ENCODE measurements at places on chromosomes 5 and 9.

- peak; percentile 20 for DNase-seq
These were observed 60.6 kb downstream of the IPO11 start for GRCh38 chr5:62473209-62473608.

DNA sequence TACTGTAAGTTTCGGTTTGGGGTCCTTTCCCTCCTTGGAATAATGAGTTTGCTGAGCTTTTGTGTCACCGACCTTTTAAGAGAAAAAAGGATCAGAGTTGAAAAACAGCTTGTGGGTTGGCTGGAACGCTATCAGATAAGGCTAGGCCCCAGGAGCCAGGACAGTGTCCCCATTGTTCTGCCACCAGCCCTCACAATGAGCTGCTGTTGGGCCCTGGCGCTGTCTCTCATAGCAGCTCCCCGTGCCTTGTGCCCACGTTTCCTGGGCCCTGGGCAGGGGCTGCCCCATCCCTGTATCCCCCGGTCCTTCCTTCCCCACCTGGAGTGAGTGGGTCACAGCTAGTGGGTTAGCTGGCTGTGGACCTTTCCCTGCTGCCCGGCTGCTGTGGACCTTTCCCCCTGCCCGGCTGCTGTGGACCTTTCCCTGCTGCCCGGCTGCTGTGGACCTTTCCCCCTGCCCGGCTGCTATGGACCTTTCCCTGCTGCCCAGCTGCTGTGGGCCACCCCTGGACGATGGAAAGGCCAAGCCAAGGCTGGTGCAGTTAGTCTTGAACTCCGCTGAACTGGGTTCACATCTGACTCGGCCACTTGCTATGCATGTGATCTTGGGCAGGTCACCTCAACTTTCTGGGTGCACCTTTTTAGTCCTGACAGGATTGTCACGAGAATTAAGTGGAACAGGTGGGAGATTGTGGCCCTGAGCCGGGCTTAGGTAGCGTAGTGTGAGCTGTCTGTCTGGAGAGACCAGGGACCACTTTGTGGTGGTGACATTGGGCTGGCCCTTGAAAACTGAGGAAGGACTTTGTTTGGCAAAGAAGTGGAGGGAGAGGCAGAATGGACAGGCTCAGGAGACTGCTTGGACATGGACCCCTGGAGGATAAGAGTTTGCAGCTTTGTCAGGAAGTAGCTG is 99.5 kb downstream of the DAB2IP start:
- no peak for DNase-seq

DNA sequence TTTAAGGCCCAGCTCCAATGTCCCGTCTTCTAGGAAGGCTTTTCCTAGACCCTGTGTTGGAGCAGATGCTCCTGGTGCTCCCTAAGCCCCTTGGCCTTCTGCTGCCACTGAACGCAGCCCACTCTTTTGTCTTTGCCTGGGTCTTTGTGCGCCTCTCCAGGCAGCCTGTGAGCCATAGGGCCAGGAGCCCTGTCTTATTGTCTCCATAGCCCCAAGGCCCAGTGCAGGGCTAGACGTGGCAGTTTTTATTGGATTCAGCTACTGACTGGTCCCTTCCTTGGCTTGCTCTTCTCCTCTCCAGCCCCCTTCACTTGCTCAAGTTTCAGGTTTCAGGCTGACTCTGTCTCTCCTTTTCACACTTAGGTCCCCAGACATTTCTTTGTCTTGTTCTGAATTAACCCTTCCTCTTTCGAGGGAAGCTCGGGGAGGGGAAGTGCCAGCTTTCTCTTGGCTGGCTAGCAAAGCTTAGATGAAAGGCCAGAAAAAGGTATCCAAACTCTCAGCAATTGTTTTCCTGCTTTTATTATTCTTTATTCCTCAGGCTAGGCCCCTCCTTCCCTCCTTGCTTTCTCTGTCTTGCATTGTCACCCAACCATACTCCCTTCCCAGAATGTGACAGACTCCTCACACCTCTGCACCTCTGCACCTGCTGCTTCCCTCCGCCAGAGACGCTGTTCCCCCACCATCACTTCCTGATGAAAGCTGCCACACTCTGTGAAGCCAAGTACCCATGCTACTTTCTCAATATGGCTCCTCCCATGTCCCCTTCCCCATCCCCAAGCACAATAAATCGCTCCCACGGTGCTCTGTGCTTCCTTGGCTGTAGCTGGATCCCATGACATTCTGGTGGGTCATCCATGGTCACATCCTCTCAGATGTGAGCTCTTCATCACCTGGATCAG is 101.6 kb upstream of the CPEB4 start:
- DNase-seq, result no peak

GRCh38 chr5:110832683-110833082 is 93.9 kb downstream of the SLC25A46 start:
- no peak for DNase-seq

DNA sequence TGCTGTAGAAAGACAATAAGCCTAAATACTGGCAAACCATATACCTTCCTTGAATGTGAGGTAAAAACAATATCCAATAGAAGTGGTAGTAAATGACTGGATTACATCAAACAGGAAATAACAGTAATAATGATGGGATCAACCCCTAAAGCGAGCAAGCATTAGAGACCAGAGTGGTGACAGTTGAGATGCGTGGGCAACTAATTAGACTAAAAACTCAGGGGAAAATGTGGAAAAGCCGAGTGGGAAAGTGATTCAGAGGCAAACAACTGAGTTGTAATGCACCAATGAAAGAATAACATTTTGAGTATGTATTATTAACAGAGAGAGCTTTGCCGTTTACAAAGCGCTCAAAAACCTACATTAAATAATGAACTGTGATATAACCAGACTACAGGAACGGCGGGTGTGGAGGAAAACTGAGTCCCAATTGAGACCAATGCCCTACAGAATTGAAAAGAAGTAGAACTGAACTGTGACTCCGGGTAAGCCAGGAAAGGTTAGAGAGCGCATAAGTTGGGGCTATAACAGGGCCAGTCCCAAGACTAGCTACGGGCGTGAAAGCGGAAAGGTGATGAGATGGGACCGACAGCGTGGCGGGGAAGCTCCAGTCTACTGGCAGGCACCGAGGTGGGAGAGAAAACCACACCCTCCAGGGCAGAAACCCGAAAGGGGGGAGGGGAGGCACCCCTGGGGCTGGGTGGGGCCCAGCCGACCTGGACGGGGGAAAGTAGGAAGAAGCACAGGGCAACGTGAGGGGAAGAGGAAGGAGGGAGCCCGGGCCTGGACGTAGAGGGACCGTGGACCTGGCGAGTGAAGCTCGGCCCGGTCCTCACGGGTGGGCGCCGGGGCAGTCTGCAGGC is 592 bp downstream of the UBAP2 start:
- peak; percentile 11 for DNase-seq

DNA sequence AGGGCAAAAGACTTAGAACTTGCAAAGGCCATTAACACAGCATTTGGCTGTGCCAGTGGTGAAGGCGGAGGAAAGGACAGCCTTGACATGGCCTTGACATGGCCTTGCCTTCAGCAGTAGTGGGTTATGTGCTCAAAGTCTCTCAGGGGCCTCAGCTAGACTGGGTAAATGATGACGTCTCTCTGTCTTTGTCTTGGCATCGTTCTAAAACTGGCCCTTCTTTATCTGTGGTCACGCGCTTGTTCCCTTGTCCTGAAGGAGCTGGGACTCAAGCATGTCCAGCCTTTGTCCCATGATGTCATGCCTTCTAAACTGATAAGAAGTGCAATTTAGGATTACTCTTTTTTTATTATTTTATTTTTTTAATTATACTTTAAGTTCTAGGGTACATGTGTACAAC is 88.7 kb upstream of the ATP10B start:
- no peak for DNase-seq

GRCh38 chr5:168290902-168291341 is 523 bp upstream of the WWC1 start:
- no peak for DNase-seq

DNA sequence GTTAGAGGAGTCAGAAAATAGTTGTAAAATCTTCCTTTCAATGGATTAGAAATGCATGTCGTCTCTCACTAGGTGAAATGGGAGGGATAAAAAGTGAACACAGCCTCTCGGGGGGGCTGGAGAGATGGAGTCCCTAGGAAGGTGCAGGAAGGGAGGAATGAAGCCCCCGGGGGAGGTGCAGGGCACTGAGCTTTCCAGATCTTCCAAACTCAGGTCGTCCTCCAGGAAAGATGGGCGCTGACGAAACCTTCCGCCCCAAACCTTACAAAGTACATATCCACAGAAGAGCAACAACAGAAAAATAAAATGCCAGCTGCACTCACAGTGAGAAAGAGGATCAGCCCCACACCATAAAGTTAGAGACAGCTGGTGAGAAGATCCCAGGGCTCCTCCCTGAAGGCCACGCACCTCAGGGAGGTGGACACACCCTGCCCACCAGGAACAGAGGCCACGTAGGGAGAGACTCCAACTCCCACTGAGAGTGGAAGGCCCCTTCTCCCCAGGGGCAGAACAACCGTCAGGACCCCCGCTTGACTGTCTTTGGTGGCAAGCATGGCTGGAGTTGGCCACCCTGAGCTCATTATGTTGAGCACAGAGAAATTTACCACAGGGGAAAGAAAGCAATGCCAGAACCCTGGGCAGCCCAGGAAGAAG is 174.3 kb downstream of the AUH start:
- no peak for DNase-seq
